ENCODE measurements at places on chromosomes 6 and 20. TPM values are rescaled to one million over a fixed set of nuclear protein-coding genes. Genes with fewer than 3 reads are reported as not detected.
A peak's percentile ranks its signal among the peaks of the same experiment; 100 is the strongest.

The SNAP25 gene
- total RNA-seq: 3.6 TPM

The MEP1A gene
- 94.2 TPM for total RNA-seq

The PLG gene
- total RNA-seq: 225 TPM

The PRL gene
- not detected for total RNA-seq

The CLVS2 gene
- under 0.01 TPM for total RNA-seq

The TMEM151B gene
- total RNA-seq: 0.30 TPM

- H3K4me3 ChIP-seq: no peak overlapping the region
- H3K27ac ChIP-seq: no peak overlapping the region
- DNase-seq: no peak
- H3K4me1 ChIP-seq: no peaks in the 10 kb centered on the region
- H3K27me3 ChIP-seq: no peaks in the 10 kb centered on the region
Observed at GRCh38 chr6:82458705-82459104, 95.1 kb downstream of the TPBG start.

DNA sequence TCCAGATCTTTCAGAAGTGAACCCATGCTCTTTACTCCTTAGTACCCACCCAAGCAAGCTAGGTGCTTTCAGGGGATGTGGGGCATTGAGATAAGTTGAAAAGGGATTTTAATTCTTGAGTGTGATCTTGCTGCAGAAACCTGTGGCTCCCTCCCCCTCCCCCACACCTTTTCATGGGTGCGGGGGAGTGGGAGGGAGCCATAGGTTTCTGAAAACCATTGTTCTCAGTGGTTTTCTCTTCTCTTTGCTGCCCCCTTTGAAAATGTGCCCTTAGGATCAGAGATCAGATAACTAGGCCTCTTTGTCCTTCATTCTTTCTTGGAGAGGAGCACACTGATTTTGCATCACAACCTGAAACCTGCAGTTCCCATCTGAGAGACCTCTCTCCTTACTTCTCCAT lies 2.4 kb downstream of the PCSK2 start:
- H3K36me3 ChIP-seq: no peaks in the 10 kb centered on the region
- no peak overlapping the region for H3K4me3 ChIP-seq
- H3K27ac ChIP-seq: no peak overlapping the region
- peaks cover 62% of the 10 kb centered on the region for H3K27me3 ChIP-seq

- H3K4me1 ChIP-seq: no peaks in the 10 kb centered on the region
- H3K36me3 ChIP-seq: no peaks in the 10 kb centered on the region
- no peak for DNase-seq
- no peak overlapping the region for H3K27ac ChIP-seq
Observed at GRCh38 chr20:46618316-46619100, 32.8 kb downstream of the SLC13A3 start.

DNA sequence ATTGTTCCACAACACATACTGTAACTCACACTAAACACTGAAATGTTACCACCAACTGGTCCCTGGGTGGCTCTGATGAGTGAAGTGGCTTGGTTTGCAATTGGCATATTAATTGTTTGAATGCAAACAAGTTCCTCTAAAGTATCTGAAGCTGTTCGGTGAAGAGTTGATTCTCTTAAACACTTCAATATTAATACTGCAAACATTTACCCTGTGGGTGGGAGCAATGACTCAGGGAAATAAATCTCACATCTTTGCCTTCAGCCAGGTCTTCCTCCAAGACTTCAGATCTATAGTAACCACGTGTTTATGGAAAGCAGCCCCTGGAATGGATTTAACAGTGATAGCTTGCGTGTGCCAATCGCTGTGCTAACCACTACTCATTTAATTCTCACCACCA lies 176.0 kb downstream of the MAFB start:
- no peak overlapping the region for H3K27ac ChIP-seq
- no peaks in the 10 kb centered on the region for H3K36me3 ChIP-seq
- no peak overlapping the region for H3K4me3 ChIP-seq
- no peaks in the 10 kb centered on the region for H3K27me3 ChIP-seq
- H3K4me1 ChIP-seq: no peaks in the 10 kb centered on the region
- DNase-seq: no peak

- H3K36me3 ChIP-seq: no peaks in the 10 kb centered on the region
- H3K4me3 ChIP-seq: no peak overlapping the region
- peaks cover 15% of the 10 kb centered on the region for H3K4me1 ChIP-seq
- no peak overlapping the region for H3K27ac ChIP-seq
- DNase-seq: no peak
Observed at GRCh38 chr20:51093240-51093763, 70.4 kb upstream of the KCNG1 start.

- H3K36me3 ChIP-seq: no peaks in the 10 kb centered on the region
- no peaks in the 10 kb centered on the region for H3K4me1 ChIP-seq
- H3K27ac ChIP-seq: no peak overlapping the region
- no peak for DNase-seq
- no peaks in the 10 kb centered on the region for H3K27me3 ChIP-seq
- no peak overlapping the region for H3K4me3 ChIP-seq
Observed at GRCh38 chr6:61044011-61044410, 1242.0 kb downstream of the KHDRBS2 start.

- H3K36me3 ChIP-seq: no peaks in the 10 kb centered on the region
- no peaks in the 10 kb centered on the region for H3K4me1 ChIP-seq
- no peak overlapping the region for H3K27ac ChIP-seq
- no peak for DNase-seq
- no peaks in the 10 kb centered on the region for H3K27me3 ChIP-seq
Observed at GRCh38 chr20:63284544-63284949, 8.4 kb upstream of the COL20A1 start.

- H3K4me1 ChIP-seq: peaks cover 6% of the 10 kb centered on the region
- H3K27me3 ChIP-seq: no peaks in the 10 kb centered on the region
- DNase-seq: no peak
- H3K36me3 ChIP-seq: no peaks in the 10 kb centered on the region
- no peak overlapping the region for H3K27ac ChIP-seq
Observed at GRCh38 chr6:167510648-167511047, 185.8 kb downstream of the TTLL2 start.

DNA sequence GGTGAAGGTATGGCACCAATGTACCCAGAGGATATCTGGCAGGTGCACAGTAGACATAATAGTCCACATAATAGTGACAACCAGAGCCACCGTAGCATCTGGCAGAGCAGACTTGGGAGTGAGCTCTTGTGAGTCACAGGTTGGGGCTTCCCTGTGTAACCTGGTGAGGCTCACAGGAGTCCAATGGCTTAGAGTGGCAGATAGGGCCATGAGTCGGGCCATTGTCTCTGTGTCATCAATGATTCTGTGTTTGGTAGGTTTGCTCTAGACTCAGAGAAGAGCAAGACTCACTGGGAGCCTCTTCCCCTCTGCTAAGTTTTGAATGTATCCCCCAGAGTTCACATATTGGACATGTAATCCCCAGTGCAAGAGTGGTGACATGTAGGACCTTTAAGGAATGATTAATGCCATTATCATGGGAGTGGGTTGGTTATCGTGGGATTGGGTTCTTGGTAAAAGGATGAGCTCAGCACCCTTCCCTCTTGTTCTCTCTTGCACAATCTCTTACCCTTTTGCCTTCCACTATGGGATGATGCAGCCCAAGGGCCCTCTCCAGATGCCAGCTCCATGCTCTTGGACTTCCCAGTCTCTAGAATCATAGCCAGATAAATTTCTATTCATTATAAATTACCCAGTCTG lies 22.6 kb upstream of the SIRPA start:
- H3K4me1 ChIP-seq: peaks cover 21% of the 10 kb centered on the region
- no peak for DNase-seq
- H3K27ac ChIP-seq: peak overlapping the region; percentile 88
- no peak overlapping the region for H3K4me3 ChIP-seq

GRCh38 chr6:42315259-42315990 lies 97.8 kb upstream of the MRPS10 start:
- peak overlapping the region; percentile 80 for H3K27ac ChIP-seq
- H3K4me1 ChIP-seq: peaks cover 22% of the 10 kb centered on the region
- no peak for DNase-seq
- H3K27me3 ChIP-seq: no peaks in the 10 kb centered on the region
- H3K4me3 ChIP-seq: no peak overlapping the region

DNA sequence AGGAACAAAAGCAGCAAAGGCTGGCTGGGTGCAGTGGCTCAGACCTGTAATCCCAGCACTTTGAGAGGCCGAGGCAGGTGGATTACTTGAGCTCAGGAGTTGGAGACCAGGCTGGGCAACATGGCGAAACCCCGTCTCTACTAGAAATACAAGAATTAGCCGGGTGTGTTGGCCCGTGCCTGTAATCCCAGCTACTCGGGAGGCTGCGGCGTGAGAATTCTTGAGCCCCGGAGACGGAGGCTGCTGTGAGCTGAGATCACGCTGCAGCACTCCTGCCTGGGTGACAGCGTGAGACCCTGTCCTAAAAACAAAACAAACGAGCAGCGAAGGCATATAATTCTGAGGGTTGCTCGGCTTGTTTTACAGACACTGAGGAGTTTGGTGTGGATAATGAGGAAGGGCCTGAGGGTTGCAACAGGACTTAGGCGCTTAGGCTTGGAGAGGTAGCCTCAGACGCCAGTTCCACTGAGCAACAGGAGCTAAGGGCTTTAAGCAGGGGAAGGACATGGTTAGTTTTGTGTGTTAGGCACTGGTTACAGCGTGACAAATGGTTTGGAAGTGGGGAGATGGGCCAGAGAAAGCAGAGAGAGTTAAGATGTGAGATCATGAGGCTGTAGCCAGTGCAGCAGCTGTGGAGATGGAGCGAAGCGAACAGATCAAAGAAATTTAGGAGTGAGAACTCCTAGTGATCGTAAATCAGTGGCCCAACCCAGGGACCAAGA lies 1.2 kb downstream of the MYH7B start:
- no peak overlapping the region for H3K4me3 ChIP-seq
- no peaks in the 10 kb centered on the region for H3K27me3 ChIP-seq
- H3K4me1 ChIP-seq: peaks cover 11% of the 10 kb centered on the region
- H3K36me3 ChIP-seq: no peaks in the 10 kb centered on the region
- no peak overlapping the region for H3K27ac ChIP-seq
- no peak for DNase-seq

DNA sequence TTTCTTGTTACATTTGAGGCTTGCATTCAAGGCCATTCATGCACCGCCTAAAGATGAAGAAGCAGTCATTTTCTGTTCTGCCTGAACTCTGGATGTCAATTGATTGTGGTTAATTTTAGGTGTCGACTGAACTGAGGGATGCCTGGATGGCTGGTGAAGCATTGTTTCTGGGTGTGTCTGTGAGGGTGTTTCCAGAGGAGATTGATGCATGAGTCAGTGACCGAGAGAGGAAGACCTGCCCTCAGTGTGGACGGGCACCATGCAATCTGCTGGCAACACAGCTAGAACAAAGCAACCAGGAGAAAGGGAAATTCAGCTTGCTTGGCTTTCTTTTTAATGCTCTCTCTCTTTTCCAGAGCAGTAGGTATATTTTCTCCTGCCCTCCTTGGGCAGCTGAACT lies 164.1 kb upstream of the ECI2 start:
- no peak overlapping the region for H3K4me3 ChIP-seq
- no peaks in the 10 kb centered on the region for H3K36me3 ChIP-seq
- H3K4me1 ChIP-seq: peaks cover 6% of the 10 kb centered on the region
- H3K27me3 ChIP-seq: no peaks in the 10 kb centered on the region

DNA sequence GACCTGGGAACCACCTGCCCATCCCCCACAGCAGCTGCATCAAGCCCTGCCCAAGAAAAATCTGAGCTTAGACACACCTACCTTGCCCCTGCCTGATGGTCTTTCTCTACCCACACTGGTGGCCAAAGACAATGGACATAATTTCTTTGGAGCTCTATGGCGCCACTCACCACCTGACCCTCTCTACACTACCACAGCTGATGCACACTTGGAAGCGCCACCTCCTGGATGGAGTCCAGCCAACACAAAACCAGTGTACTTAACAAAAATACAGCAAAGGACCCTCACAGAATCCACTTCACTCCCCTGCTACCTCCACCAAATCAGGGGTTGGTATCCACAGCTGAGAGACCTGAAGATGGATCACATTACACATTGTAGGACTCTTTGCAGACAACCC lies 39.7 kb upstream of the CLVS2 start:
- no peaks in the 10 kb centered on the region for H3K4me1 ChIP-seq
- no peaks in the 10 kb centered on the region for H3K27me3 ChIP-seq
- no peak for DNase-seq
- no peak overlapping the region for H3K27ac ChIP-seq
- no peak overlapping the region for H3K4me3 ChIP-seq
- H3K36me3 ChIP-seq: no peaks in the 10 kb centered on the region

DNA sequence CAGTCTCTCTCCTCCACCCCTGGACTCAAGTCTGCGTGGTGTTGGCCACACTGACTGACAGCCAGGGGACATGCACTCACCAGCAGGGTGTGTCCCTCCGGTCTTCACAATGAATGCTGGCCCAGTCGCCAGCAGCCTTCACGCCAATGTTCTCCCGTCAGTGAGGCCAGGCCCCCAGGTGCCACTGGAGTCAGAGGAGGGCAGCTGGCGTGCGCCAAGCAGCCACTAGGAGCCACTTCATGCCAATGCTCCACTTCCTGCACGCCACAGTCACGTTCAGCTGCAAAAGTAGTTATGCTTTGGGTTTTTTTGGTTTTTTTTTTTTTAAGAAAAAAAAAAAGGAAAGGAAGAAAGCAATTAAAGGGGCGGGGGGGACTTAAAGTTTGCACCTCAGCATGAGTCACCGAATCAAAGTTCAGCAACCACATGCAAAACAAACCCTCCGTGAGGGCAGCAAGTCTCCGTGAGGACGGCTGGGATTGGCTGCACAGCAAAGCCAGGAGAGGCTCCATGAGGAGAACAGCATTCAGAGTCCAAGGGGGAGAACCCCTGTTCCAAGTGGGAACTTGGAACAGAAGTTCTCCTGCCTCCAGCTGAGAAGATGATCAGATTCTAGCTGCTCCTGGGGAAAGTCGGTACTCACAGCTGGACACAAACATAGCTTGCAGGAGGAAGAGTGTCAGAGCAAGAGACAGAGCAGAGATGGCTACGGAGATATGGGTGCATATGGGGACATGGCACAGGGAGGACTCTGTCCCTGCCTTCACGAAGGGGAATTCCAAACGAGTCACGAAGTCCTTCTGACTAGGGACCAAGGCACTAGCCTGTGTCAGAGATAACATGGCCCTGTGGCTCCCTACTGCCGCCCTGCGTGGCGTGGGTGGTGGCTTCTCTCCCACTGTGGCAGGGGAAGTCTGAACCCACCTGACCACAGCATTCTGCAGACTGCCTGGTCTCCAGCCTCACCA lies at the start of gene ZC3H12D:
ZC3H12D (minus strand) TSS at position 282 of the 968 bp plus-strand sequence. CDS start 10,471 bp downstream, outside the sequence.
- no peaks in the 10 kb centered on the region for H3K36me3 ChIP-seq
- no peak within 1 kb of the TSS for H3K4me3 ChIP-seq
- peak; percentile 79 for DNase-seq
- H3K4me1 ChIP-seq: peaks cover 6% of the 10 kb centered on the region
- H3K27ac ChIP-seq: peak within 1 kb of the TSS; percentile 81

GRCh38 chr20:23658336-23658735 lies 20.6 kb upstream of the CST3 start:
- peak overlapping the region; percentile 66 for H3K27ac ChIP-seq
- H3K4me3 ChIP-seq: no peak overlapping the region
- H3K4me1 ChIP-seq: peaks cover 34% of the 10 kb centered on the region
- H3K36me3 ChIP-seq: no peaks in the 10 kb centered on the region
- no peaks in the 10 kb centered on the region for H3K27me3 ChIP-seq

- H3K27ac ChIP-seq: no peak overlapping the region
- H3K4me3 ChIP-seq: no peak overlapping the region
- no peak for DNase-seq
- no peaks in the 10 kb centered on the region for H3K27me3 ChIP-seq
- no peaks in the 10 kb centered on the region for H3K36me3 ChIP-seq
- no peaks in the 10 kb centered on the region for H3K4me1 ChIP-seq
Observed at GRCh38 chr6:39079197-39080125, 30.9 kb downstream of the GLP1R start.

GRCh38 chr6:92122746-92123145 lies 1296.6 kb downstream of the EPHA7 start:
- H3K27ac ChIP-seq: no peak overlapping the region
- no peak overlapping the region for H3K4me3 ChIP-seq
- no peaks in the 10 kb centered on the region for H3K36me3 ChIP-seq
- H3K4me1 ChIP-seq: peaks cover 27% of the 10 kb centered on the region
- H3K27me3 ChIP-seq: no peaks in the 10 kb centered on the region

GRCh38 chr6:106547601-106548453 lies 81.5 kb downstream of the RTN4IP1 start:
- peaks cover 11% of the 10 kb centered on the region for H3K4me1 ChIP-seq
- H3K27ac ChIP-seq: peak overlapping the region; percentile 67
- DNase-seq: peak; percentile 61
- H3K36me3 ChIP-seq: no peaks in the 10 kb centered on the region
- H3K4me3 ChIP-seq: no peak overlapping the region
